CD4-positive, alpha-beta T cell treated with Interleukin-4 for 1 hour (primary cell): ENCODE measurements at places on chromosomes 16 and 17.

DNA sequence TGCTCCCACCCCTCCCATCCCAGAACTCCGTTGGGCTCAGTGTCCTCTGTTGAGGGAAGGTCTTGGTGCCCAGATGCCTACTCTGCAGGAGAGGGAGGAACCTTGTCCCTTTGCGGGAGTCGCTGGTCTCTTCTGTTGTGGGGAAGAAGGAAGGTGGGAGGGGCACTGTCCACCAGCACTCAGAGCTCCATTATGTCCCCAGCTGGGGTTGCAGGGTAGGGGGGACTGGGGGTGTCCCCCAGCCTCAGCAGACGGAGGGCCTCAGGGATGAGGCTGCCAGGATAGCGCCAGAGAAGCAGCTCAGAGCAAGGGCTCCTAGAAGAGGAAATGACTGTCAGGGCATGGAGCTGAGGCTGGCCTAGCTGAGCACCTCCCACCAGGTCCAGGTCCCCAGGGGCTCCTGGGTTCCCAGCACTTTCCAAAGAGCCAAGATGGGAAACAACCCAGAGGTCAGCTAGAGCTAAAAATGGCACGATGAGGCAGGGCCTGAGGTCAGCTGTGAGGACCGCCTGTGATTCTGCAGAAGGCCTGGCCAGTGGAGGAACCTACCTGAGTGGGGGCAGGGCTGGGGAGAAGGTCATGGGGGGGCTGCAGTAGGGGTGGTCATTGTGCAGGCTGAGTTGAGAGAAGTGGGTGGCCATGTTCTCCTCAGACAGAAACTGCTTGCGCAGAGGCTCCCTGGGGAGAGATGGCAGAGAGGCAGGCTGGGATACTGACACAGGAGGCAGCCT lies 893 bp downstream of the HCFC1R1 start:
- DNase-seq = no peak

DNA sequence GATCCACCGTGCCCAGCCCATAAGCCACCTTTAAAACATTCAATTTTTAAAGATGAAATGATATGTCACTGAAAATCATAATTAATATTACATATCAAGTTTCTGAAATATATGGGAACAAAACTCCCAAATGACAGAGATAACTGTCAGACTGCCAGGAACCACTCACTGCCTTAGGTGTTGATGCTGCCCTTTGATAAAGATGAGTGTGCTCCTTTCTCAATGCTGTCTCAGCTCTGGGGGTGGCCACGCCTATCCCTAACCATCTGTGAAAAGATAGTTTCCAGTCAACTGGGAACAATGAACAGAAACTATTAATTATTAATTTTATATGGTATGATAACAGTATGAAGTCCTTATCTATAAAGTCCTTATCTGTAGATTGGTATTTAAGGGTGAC lies 177.7 kb downstream of the MYO1D start:
- DNase-seq = no peak

DNA sequence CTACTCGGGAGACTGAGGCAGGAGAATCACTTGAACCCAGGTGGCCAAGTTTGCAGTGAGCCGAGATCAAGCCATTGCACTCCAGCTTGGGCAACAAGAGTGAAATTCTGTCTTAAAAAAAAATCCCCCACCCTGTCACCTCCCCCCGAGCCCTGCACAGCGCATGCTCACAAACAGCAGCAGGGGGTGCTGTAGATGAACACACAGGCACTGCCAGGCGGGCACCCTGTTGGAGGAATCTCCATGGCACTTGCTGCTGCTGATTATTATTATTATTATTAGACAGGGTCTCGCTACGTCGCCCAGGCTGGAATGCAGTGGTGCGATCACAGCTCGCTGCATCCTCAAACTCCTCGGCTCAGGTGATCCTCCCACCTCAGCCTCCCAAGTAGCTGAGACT lies 24.6 kb downstream of the FZD2 start:
- no peak for DNase-seq

DNA sequence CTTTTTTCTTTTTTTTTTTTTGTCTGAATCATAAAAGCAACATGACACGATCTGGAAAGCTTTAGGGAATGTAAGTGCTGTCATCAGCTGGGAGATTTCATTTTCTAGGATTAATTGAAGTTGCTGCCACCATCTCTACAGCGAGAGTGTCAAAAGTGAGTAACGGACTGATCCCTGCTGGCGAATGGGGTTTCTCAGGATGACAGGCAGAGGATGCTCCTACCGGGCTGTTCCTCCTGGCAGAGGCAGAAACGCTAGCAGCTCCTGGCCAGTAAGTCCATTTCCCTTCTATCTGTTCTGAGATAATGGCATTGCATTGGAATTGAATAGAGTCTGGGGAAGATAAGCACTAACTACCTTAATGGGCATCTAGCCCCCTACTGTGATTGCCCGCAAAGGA lies 80.5 kb upstream of the KIFC3 start:
- no peak for DNase-seq

DNA sequence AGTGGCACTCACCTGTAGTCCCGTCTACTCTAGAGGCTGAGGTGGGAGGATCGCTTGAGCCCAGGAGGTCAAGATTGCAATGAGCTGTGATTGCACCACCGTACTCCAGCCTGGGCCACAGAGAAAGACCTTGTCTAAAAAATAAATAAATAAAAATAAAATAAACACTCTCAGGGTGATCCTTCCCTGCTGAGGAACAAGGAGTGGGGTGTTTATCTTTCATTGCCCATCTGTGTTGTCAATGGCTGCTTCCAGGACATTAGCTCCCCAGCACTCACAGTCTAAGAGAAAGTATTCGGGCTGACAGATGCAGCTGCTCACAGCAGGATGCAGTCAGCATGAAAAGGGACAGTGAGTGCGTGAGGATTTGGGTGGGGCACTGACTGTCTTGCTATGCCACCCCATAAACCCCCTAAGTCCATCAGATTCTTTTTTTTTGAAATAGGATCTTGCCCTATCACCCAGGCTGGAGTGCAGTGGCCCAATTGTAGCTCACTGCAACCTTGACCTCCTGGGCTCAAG lies 31.3 kb upstream of the RBBP6 start:
- DNase-seq = no peak

DNA sequence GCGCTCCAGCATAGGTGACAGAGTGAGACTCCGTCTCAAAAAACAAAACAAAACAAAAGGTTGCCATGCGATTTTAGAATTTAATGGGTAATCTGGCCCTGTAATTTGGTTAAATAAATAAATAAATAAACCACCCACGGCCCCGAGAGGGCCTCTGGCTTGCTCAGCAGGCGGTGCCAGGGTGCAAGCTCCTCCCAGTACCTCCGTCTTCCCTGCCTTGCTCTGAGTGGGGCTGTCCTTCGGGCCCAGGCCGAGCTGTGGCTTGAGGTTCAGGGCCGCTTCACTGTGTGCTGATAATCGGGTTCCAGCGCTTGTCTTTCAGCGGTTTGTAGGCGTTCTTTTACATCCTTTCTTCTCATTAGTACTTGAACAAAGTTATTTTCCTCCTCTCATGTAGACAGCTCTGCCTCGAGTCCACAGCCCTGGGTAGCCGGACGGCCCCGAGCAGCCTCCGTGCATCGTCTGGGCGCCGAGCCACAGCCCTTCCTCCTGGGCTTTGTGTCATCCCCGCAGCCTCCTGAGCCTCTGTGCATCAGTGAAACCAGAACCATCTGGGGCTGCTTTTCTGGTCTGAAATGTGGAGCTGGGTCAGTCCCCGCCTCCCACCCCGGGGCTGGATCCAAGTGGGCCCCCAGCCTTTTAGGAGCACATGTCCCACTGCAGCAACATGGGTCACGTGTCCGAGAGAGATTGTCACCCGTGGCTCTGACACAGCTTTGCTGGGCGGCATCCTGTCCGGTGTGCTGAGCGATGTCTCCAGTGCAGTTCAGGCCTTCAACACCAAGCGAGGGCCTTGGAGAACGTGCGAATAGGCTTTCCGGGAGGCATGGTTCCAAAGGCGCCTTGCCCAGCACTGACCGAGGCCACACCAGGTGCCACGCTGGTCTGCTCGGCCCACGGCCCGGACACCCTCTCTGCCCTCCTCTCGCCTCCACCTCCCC lies 157.4 kb upstream of the CHMP6 start:
- no peak for DNase-seq
